ENCODE measurements at places on chromosomes 5 and 9. TPM values are rescaled to one million over a fixed set of nuclear protein-coding genes. Genes with fewer than 3 reads are reported as not detected.

Gene WWC1
- total RNA-seq, result 1.8 TPM

Gene SLC23A1
- under 0.01 TPM for total RNA-seq

Gene SLC36A2
- total RNA-seq, result not detected

Gene FGF1
- 0.92 TPM for total RNA-seq

Gene CTNNAL1
- total RNA-seq, result 37.5 TPM

Gene LCN6
- total RNA-seq, result not detected

Gene GRM6
- total RNA-seq, result not detected

Gene KCNV2
- total RNA-seq, result not detected

Gene TSSK1B
- 0.09 TPM for total RNA-seq

Gene SPACA9
- 3.1 TPM for total RNA-seq

Gene CCDC192
- not detected for total RNA-seq

Gene SURF2
- 11.6 TPM for total RNA-seq

Gene SPATA24
- total RNA-seq, result 7.3 TPM

Gene CEL
- 0.18 TPM for total RNA-seq

Gene PCDHGA5
- total RNA-seq, result 1.3 TPM

Gene SEMA4D
- total RNA-seq, result 0.09 TPM

Gene SMARCA2
- total RNA-seq, result 52.1 TPM

Gene MARCOL
- total RNA-seq, result 8.3 TPM

Gene ZNF484
- total RNA-seq, result 10.5 TPM

Gene C5orf58
- not detected for total RNA-seq

Gene ZNF883
- total RNA-seq, result 1.2 TPM

Gene PPP3R2
- total RNA-seq, result not detected

Gene SLC6A3
- not detected for total RNA-seq

Gene EMB
- total RNA-seq, result 2.1 TPM
